ENCODE measurements at places on chromosomes 11 and 22. TPM values are rescaled to one million over a fixed set of nuclear protein-coding genes. Genes with fewer than 3 reads are reported as not detected.

- no peak for DNase-seq
These were observed 61.9 kb downstream of the CTSC start for GRCh38 chr11:88275636-88276035.

GRCh38 chr11:40273192-40273732 lies 1186.2 kb downstream of the LRRC4C start:
- DNase-seq = no peak

DNA sequence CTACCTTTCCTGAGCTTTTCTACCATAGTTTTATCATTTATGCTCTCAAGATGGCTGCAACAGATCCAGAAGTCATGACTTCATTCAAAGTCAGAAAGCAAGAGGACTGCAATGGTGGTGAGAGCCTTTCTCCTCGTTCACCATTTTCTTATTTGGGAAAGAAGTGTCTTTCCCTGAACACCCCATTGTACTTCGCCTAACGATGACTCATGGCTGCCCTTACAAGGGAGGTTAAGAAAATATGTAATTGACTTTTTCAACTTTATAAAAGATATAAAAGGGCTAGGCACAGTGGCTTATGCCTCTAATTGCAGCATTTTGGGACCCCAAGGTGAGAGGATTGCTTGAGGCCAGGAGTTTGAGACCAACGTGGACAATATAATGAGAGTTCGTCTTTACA lies 541.7 kb downstream of the METTL15 start:
- DNase-seq = no peak

DNA sequence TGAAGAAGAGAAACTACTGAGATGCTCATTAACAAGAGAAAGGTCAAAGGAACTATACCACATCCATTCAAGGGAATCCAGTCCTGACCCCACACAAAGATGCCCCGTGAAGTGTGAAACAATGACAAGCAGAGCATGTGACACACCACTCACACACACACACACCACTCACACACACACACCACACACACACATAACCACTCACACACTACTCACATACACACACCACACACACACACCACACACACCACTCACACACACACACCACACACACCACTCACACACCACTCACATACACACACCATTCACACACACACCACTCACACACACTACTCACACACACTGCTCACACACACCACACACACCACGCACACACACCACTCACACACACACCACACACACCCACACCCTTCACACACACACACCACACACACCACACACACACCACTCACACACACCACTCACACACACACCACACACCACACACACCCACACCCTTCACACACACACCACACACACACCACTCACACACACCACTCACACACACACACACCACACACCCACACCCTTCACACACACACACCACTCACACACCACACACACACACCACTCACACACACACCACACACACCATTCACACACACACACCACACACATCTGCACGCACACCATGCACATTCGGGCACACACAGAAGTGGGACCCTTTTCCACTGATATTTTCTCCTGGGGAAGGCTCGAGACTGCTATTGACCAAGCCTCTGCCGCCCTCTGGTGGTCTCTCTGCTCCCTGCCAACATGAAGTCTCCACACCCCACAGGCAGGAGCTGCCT lies 32.0 kb upstream of the COMT start:
- peak; percentile 58 for DNase-seq

GRCh38 chr22:50599816-50600455 lies 657 bp upstream of the MAPK8IP2 start:
- no peak for DNase-seq

DNA sequence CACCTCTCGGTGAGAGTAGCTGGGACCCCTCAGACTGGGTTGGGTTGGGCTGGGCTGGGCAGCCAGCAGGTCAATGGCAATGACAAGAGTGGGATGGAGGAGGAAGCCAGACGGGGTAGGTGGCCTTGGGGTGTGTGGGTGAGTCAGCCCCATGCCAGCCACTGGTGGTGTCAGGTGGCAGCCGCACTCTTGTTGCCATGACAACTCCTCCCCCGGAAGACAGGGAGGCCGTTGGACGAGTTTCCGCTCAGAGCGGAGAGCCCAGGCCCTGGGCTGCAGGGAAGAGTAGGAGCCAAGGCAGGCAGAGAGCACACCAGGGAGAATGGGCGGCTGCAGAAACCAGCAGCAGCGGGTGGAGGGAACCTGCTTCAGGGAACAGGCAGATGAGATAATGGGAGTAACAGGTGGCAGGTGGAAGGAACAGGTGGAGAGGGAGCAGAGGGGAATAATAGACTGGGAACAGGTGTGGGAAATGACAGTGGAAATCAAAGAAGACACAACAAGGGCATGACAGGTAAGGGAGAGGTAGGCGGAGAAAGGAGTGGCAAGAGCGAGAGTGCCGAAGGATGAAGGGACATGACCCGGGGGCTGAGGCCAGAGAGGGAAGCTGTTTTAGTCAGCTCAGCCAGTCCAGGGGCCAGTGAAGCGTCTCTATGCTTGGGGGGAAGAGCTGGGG lies 8.7 kb downstream of the SPTBN2 start:
- peak; percentile 78 for DNase-seq

- DNase-seq = no peak
These were observed 6.8 kb downstream of the ZDHHC8 start for GRCh38 chr22:20138417-20138738.

- DNase-seq = no peak
These were observed 75.5 kb upstream of the CD44 start for GRCh38 chr11:35063488-35063931.

The SAA4 gene
- not detected for polyA plus RNA-seq

The SNX32 gene
- 2.5 TPM for polyA plus RNA-seq
